ENCODE measurements at places on chromosomes 12 and 14.

GRCh38 chr14:87600240-87600639 is 392.7 kb downstream of the GALC start:
- DNase-seq: no peak

GRCh38 chr14:73591690-73592449 is at the start of gene ACOT4:
ACOT4 (plus strand) TSS chr14:73591873; CDS start chr14:73591960, 87 bp downstream.
- peak; percentile 48 for DNase-seq

- no peak for DNase-seq
These were observed 213.0 kb downstream of the MON2 start for GRCh38 chr12:62679608-62680007.

GRCh38 chr12:70661466-70662161 is 24.4 kb upstream of the PTPRB start:
- no peak for DNase-seq

- DNase-seq: no peak
These were observed 4.6 kb upstream of the ZDHHC22 start for GRCh38 chr14:77145975-77146740.

GRCh38 chr12:2644683-2645405 is 149.9 kb upstream of the FKBP4 start:
- DNase-seq: no peak

DNA sequence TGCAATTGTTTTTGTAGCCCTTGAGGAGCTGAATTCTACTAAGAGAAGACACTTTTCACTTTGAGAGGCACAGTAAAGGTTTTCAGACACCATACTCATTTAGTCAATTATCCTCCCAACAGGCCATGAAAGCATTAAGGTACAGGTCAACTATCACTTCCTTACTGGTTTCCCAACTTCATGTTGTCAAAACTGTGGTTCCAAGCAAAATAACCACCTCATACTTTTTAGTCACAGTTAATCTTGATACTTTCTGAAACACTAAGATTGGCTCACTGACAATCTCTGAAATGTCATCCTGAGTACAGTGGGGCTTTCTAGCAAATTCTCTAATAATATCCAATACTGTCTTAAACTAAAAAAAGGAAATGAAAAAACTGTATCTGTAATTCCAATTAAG is 71.7 kb downstream of the SLC2A13 start:
- DNase-seq: no peak

DNA sequence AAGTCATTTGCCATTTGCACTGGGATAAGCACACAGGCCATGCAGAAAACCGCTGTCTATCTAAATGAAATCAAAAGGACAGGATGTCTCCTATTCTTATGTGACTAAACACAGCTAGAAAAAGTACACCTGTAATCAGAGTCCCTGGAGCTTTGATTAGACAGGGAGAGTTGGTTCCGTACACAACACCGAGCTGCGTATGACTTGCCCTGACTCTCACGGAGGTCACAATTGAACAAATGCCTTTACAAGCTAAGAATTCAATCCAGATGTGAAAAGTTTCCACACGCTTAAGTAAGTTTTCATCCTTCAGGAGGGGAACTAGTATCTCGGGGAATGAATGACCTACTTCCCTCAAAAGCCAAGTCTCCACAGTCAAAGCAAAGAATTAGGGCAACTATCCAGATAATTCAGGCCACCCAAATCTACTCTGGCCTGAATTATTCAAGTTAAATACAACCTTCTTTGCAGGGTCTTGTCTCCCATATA is 67.5 kb downstream of the RTN1 start:
- DNase-seq: no peak

- DNase-seq: no peak
These were observed 42.3 kb upstream of the MDM1 start for GRCh38 chr12:68374307-68374982.

DNA sequence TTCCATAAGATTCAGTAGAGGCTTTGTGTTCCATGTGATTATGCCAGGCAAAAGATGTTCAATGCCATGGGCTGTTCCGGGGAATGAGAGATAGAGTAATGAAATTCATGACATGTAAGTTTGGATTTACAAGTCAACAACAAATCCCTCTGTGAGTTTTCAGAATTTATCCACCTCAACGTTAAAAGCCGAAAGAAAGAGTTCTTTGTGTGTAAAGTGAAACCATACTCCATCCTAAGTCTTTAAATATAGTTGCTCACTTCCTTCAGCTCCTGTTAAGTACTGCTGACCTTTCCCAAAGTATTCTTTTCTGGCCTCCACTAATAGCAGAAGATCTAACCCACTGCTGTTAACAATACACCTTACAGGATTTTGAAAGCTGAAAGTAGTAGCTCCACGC is 190.0 kb downstream of the TMX1 start:
- DNase-seq: no peak

DNA sequence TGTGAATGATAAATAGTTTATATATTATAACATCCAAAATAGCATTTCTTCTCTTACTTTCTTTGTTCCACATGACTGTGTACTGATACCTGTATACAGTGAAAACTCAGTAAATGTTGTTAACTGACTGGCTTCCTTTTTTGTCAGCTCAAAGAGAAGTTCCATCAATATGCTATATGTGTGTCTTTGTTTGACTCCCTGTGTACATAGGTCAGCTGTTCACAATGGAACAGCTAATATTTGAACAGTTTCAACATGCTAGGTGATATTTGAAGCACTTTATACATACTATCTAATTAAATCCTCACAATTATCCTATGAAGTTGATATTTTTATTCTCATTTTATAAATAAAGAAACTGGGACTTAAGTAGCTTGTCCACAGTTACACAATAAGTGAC is 15.3 kb upstream of the KICS2 start:
- DNase-seq: no peak

DNA sequence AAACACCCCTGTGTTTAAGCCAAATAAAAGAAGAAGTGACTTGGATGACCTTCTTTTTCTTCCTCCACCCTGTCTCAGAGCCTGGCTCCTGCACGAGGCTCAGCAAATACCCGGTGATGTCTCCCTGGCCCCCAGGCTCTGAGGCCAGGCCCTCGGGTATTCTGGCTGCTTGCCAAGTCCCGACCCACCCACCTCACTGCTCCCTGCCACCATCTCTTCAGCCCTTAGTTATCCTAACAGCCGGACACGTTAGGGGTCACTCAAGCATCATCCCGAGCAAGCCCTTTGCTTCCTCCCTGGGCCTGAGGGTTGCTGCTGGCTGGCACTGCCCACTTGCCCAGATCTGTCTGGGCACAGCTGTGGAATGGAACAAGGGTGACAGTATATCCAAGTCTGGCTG is 7.2 kb downstream of the RPS6KL1 start:
- no peak for DNase-seq

DNA sequence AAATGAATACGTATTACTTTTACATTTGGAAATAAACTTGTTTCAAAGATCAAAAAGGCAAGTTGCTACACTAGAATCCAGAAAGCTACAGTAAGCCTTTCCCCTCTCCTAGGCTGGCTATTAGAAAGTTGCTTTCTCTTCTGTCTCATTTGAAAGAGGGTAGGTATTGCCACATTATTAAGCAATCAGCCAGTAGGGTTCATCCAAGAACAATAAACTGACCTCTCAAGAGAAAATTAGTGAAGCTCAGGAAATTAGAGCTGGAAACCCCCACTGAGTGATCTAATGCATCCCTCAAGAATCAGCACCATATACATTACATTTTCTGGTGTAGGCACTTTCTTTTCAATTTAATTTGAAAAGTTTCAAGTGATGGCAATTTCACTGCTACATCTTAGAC is 4.5 kb upstream of the TMEM233 start:
- DNase-seq: no peak

- no peak for DNase-seq
These were observed 174.3 kb downstream of the SOX5 start for GRCh38 chr12:23775208-23775607.

DNA sequence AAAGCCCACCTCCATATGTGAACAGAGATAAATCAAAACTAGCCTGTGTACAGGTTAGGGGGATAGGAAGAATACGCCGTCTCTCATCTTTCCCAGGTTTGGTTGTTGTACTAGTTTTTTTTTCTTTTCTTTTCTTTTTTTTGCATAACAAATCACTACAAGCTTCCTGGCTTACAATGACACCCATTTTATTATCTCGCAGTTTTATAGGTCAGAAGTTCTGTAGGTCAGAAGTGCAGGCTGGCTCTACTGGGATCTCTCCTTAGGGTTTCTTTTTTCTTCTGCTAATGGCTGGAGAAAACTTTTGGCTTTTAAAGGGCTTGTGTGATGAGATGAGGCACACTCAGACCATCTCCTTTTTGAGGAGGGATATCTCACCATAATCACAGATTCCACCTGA is 25.7 kb upstream of the CRY1 start:
- DNase-seq: no peak

- no peak for DNase-seq
These were observed 185.2 kb upstream of the TBX3 start for GRCh38 chr12:114868995-114869834.

- DNase-seq: no peak
These were observed 56.6 kb downstream of the ZFYVE21 start for GRCh38 chr14:103772078-103772712.

- DNase-seq: no peak
These were observed 182.1 kb downstream of the C12orf50 start for GRCh38 chr12:87847147-87847546.

DNA sequence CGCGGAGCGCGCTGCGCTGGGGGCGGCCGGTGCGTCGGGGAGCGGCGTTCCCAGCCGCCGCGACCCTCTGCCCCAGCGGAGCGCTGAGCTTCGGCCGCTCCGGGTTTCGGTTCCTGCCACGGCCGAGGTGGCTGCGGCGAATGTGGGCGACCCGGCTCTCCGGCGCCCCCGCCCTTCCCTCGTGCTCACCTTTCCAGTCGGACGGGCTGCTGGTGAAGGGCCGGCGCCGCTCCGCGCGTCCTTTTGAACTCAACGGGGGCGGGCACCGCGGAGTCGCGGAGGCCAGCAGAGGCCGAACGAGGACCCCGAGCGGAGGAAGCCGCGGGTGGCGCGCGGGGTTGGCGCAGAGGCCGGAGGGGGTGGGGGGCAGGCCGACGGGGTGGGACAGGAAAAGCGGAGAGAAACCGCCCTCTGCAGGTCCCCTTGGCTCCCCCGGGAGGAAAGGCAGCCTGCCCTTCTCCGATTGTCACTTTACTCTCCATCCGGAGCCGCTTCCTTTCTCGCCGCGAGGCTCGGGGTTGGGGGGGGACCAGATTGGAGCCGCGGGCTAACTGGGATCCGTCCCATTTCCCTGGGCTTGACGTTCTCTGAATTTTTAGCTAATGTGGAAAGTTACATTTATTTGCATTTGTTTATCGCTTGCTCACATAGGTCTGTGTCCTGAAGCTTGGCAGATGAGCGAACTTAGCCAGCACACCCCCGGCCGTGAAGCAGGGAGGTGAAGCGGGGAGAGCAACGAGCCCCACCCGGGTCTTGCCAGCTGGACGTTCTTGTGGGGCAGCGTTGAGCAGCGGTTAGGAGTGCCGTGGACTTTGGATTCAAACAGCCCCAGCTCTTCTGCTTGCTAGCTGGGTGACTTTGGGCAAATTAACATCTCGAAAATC is at the start of gene SMAGP:
TSS of gene SMAGP (minus strand) at position 349 of the 884 bp plus-strand sequence. CDS start 1,137 bp downstream, outside the sequence.
- peak; percentile 58 for DNase-seq

DNA sequence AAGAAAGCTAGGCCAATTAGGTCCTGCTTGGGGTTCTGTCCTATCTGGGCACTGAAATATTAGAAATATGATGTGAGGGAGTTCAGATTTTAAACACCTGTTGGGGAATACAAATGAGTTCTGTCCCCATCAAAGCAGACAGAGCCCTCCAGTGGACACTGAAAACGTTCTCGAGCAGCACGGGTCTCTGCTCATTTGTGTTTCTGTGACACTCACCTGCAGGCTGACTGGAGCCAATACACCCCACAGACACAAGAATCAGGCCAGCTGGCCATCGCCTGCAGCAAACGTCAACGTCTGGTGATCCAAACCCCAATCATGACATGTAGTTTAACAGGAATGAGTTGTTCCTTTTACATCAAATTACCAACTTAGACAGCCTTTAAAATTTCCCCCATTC is 493.4 kb upstream of the TMEM132C start:
- no peak for DNase-seq

DNA sequence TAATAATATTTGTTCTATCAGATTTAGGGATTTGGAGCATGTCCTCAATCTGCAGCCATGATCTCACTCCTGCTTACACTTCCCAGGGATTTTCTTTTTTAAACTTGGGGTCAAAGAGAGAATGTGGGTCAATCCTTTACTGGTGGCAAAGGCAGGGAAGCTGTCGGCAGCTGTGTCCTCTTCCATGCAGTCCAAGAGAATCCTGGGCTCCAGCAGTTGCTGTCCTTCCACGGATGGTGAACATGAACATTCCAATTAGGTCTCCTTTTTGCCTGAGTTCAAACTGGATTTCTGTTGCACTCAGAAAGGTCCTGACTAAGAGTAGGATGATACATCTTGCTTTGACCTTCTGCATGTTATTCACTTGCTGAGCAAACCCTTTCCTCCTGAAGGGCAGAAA is 73.9 kb downstream of the ARL6IP4 start:
- no peak for DNase-seq

DNA sequence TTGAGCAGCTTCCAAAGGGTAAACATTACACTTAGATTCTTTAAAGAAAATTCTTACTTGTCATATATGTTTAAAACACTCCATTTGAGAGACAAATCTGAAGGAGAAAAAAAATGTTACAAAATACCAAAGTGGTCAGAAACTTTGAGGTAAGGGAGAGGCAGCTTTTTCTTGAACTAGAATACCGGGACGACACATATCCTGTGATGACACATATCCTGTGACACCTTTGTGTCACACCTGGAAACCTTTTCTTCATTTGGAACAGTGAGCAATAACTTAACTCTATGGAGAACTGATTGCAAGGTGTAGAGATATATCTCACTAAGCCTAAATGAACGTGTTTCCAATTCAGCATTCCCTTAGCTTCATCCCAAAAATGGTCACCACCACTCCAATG is 4.6 kb upstream of the GRIN2B start:
- no peak for DNase-seq

GRCh38 chr14:96409701-96410100 is 17.8 kb downstream of the AK7 start:
- no peak for DNase-seq

- no peak for DNase-seq
These were observed 43.9 kb downstream of the IL31 start for GRCh38 chr12:122130150-122130549.

DNA sequence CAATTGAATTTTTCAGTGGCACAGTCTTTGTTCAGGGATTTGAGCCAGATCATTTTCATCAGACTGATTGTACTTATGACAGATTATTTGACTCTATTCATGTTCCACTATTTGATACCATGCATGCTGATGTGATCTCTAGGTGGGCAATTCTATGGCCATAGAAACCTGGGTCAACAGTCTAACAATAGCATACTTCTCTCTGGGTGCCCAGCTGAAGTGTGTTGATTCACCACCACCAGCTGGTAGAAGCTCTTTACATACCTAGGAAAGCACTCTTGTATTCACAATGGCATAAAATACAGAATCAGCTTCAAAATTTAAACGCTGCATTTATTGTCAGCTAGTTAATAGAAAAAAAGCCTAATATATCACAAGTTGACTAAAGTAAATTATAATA is 90.2 kb upstream of the TMTC2 start:
- DNase-seq: no peak

- no peak for DNase-seq
These were observed 94.2 kb downstream of the DDX51 start for GRCh38 chr12:132049876-132050275.
